ENCODE measurements at places on chromosomes 1 and 21.

GRCh38 chr1:108897865-108898720, 21.3 kb downstream of the GPSM2 start:
- H3K4me1 ChIP-seq, result no peaks in the 10 kb centered on the region
- DNase-seq, result no peak
- no peaks in the 10 kb centered on the region for H3K36me3 ChIP-seq
- no peaks in the 10 kb centered on the region for H3K27me3 ChIP-seq
- no peak overlapping the region for H3K27ac ChIP-seq

GRCh38 chr1:199914546-199914945, 113.0 kb upstream of the NR5A2 start:
- no peak overlapping the region for H3K4me3 ChIP-seq
- DNase-seq, result no peak
- H3K27me3 ChIP-seq, result no peaks in the 10 kb centered on the region

- no peak overlapping the region for H3K4me3 ChIP-seq
- no peaks in the 10 kb centered on the region for H3K27me3 ChIP-seq
- no peak overlapping the region for H3K27ac ChIP-seq
- no peaks in the 10 kb centered on the region for H3K36me3 ChIP-seq
Measured at GRCh38 chr1:21340230-21340945, 50.1 kb upstream of the ECE1 start.

DNA sequence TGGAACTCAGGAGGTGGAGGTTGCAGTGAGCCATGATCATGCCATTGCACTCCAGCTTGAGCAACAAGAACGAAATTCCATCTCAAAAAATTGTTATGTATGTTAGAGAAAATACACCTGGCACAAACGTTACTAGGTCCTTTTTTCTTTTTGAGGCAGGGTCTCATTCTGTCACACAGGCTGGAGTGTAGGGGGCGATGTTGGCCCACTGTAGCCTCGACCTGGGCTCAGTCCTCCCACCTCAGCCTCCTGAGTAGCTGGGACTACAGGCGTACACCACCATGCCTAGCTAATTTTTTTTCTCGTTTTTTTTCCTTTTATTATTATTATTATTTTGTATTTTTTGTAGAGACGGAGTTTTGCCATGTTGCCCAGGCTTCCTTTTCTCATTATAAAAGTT, 4.4 kb downstream of the HAX1 start:
- H3K27ac ChIP-seq, result no peak overlapping the region
- no peak overlapping the region for H3K4me3 ChIP-seq

DNA sequence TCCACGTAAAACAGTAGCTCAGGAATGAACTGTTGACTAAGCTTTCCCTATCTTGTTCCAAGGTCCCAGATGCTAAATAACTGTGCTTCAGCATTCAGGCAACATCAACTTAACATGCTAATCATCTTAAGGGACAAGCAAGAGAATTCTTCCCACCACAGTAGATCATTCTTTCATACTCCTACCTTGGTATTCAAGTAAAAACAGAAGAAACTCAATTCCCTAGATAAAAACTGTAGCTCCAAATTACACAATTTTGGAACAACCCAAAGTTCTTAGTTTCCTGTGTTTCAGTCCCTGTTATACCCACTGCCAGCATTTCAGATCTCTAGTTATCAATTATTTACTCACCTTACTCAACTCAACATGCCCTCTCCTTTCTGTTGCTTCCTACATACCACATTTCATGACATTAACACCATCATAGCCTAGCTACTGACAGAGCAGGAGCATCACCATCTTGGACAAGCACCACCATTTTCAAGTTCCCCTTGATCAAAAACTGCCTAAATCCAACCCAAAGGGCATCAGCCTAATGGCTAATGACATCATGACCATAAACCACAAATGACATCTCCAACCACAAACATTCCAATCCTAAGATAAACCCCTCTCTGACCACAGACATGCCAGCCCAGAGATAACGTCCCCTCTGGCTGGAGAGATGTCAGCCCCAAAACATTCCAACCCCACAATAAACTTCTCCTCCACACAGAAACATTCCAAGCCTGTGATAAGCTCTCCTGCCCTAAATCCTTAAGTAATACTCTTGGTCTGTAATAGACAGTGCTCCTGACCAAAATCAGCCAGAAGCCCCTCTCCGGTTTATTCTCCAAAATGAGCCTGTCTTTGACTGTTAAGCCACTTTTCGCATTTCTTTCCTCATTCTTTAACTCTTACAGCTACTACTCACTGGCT, 191.2 kb downstream of the RERE start:
- H3K36me3 ChIP-seq, result no peaks in the 10 kb centered on the region
- DNase-seq, result no peak
- H3K27ac ChIP-seq, result no peak overlapping the region
- no peak overlapping the region for H3K4me3 ChIP-seq

DNA sequence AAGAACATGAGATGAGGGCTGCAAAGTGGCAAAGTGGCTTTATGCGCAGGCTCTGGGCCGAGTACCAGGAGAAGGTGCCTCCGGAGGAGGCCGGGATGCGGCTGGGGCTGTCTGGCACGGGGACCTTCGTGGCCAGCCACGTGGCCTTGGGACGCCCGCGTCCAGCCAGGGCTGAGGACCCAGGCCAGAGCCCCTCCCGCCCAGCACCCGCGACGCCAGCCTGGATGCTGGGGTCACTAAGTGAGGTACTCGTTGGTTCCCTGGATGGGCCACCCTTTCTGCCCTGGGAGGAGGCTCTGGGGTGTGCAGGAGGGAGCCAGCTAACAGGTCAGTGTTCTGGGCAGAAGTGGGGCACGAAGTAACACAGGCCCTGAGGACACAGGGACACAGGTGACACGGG, 12.6 kb downstream of the SCNN1D start:
- H3K36me3 ChIP-seq, result no peaks in the 10 kb centered on the region
- DNase-seq, result no peak
- no peaks in the 10 kb centered on the region for H3K4me1 ChIP-seq
- no peak overlapping the region for H3K27ac ChIP-seq
- no peak overlapping the region for H3K4me3 ChIP-seq
- H3K27me3 ChIP-seq, result no peaks in the 10 kb centered on the region

DNA sequence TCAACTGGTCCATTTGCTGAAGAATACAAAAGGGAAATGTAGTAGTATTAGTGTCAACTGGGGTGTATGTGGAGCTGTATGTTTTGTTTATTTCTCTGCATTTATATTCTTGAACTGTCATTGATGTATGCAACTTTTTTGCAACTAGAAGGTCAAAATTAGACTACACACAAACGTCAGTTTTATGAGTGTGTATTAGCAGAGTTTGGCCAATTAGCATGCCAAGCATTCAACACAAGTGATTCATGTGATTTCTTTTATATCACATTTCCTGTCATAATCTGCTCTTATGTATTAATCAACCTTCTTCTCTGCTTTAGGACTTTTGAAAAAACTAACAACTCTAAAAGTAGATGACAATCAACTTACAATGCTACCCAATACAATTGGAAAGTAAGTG, 211.1 kb downstream of the LRRC40 start:
- H3K36me3 ChIP-seq, result no peaks in the 10 kb centered on the region
- no peak overlapping the region for H3K27ac ChIP-seq
- no peaks in the 10 kb centered on the region for H3K27me3 ChIP-seq
- no peaks in the 10 kb centered on the region for H3K4me1 ChIP-seq
- no peak for DNase-seq
- H3K4me3 ChIP-seq, result no peak overlapping the region

- DNase-seq, result no peak
- no peak overlapping the region for H3K27ac ChIP-seq
- H3K36me3 ChIP-seq, result no peaks in the 10 kb centered on the region
- H3K4me1 ChIP-seq, result peaks cover 6% of the 10 kb centered on the region
Measured at GRCh38 chr1:3722846-3723245, 29.4 kb upstream of the CCDC27 start.

DNA sequence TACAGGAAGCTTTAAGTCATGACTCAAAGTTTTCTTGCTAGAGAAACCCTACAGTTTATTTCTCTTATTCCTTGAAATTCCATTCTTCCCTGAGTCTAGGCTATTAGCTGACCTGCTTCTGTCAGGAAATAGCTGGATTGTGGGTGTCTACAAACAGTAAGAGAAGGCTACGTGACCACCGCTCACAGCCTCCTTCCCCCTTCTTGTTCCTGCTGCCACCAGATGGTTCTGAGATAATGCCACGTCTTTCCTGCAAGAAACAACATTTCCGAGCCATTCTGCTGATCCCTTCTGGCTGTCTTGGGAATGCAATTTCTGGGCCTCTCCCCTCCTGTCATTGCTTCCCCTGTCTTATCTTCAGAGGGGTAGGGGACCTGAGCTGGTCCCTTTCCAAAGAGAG, 128.9 kb upstream of the SGIP1 start:
- no peak overlapping the region for H3K4me3 ChIP-seq
- no peaks in the 10 kb centered on the region for H3K27me3 ChIP-seq
- DNase-seq, result no peak
- no peaks in the 10 kb centered on the region for H3K36me3 ChIP-seq

- no peaks in the 10 kb centered on the region for H3K27me3 ChIP-seq
- no peak overlapping the region for H3K4me3 ChIP-seq
- no peak for DNase-seq
- H3K4me1 ChIP-seq, result no peaks in the 10 kb centered on the region
- peaks cover 15% of the 10 kb centered on the region for H3K36me3 ChIP-seq
Measured at GRCh38 chr1:244435562-244436205, 16.0 kb downstream of the ADSS2 start.

DNA sequence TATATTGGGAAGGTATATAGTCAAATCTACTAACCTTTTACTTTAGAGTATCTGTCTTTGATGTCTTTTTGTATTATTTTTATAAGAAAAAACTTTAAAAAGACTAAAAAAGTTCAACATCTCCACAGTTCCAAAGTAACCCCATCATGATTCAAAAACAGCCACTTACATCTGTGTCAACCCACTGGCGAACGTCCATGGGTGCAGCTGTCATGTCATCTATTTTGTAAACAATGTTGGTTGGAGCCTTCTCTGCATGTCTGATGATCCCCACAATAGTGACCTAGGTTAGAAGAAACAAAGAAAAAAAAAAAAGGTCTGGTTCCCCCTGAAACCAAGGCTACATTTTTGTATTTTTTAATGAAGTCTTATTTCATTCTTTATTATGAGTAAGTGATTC, 28.0 kb upstream of the SMPDL3B start:
- H3K27me3 ChIP-seq, result no peaks in the 10 kb centered on the region
- H3K27ac ChIP-seq, result no peak overlapping the region
- DNase-seq, result no peak
- no peak overlapping the region for H3K4me3 ChIP-seq
- H3K4me1 ChIP-seq, result no peaks in the 10 kb centered on the region

- no peaks in the 10 kb centered on the region for H3K36me3 ChIP-seq
- H3K27ac ChIP-seq, result no peak overlapping the region
- no peak for DNase-seq
- H3K4me1 ChIP-seq, result no peaks in the 10 kb centered on the region
- no peaks in the 10 kb centered on the region for H3K27me3 ChIP-seq
Measured at GRCh38 chr1:199297174-199297573, 658.3 kb downstream of the PTPRC start.

DNA sequence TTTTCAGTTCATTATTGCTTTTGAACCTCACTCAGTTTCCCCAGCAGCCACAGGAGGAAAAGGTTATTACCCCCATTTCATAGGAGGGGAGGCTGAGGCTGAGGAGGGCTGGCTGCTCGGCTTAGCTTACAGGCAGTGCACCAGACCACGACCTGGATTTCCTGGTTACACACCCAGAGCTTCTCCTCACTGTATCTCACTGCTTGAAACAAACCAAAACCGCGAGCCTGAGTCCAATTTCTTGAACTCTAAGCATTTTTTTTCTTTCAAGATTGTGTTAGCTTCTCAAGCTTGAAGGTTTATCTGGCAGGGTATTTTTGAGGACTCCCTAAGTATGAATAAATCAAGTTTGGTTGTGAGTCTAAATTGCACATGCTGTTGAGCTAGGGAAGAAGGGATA, 188.9 kb upstream of the EDN2 start:
- peak overlapping the region; percentile 20 for H3K4me3 ChIP-seq
- H3K27ac ChIP-seq, result peak overlapping the region; percentile 84
- DNase-seq, result peak; percentile 61
- H3K36me3 ChIP-seq, result no peaks in the 10 kb centered on the region

DNA sequence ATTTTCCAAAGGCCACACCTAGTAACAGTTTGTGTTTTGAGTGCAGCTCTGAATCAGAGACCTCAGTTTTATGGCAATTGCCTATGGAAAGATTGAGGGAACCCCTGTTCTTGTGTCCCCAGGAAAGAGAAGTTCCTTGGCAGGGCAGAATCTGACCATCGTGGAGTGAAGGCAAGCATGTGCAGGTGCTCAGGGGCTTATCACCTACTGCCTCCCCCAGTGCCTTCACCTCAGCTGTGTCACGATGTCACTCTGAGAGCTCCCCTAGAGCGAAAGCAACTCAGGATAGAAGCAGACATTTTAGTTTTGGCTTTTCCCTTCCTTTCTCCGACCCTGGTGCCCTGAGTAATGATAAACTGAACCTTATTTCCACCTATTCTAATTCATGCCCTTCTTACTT, 1.8 kb upstream of the SPRR1A start:
- no peak for DNase-seq
- H3K27ac ChIP-seq, result no peak overlapping the region
- no peaks in the 10 kb centered on the region for H3K36me3 ChIP-seq

DNA sequence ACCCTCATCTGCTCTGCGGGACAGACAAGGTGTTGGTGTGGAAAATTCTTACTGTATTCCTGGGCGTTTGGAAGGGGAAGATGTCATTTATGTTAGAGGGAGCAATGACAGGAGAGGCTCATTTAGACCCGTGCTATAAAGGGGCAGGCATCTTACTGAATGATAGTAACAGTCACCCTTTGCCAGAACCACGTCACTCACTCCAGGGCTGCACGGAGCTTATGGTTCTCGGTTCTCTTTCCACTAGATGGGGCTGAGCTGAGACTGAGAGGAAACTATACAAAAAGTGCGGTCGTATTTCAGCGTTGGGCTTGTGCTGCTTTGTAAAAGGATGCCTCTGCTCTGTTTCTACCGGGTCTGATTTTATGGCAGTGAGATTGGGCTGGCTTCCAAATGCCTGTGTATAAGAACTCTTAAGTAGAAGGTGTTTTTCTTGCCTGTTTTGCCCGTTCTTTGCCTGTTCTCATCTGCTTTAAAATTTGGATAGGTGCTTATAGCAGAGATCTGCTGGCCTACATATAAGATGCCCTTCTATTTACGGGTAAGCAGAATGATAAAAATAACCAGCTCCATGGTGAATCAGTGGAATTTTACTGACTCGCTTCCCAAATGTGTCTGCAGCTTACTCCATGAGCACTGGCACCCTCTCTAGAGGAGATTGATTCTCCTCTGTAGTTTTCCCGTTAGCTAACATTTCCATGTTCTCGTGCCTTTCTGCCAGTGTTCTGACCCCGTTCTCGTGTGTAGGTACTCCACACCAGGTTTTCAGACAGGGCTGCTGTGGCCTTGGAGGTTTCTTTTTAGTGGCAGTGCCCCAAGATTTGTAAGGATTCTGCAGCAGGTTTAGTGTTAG, 55.9 kb downstream of the MRPS6 start:
- H3K36me3 ChIP-seq, result peaks cover 7% of the 10 kb centered on the region
- H3K27ac ChIP-seq, result no peak overlapping the region
- H3K4me1 ChIP-seq, result no peaks in the 10 kb centered on the region

DNA sequence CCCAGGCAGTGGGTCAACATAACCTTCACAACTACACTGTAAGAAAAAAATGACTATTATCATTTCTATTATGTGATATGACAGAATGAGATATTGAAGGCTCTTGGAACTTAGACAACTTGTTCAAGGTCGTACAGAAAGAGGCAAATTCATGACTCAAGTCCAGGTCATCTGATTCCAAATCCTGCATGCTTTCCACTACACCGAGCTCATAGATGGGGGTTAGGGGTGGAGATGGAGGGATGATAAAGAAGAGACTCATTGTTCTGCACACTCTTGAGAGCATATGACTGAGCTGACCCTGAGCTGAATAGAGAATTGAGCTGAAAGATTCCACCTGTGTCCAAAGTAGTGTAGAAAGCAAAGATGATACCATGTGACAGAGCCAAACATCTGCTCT, 2.8 kb downstream of the FCRL6 start:
- no peaks in the 10 kb centered on the region for H3K36me3 ChIP-seq
- H3K27ac ChIP-seq, result no peak overlapping the region
- H3K4me1 ChIP-seq, result peaks cover 6% of the 10 kb centered on the region
- DNase-seq, result no peak

All from GM12878 (cell line).